ENCODE measurements at places on chromosomes 1 and 21.

DNA sequence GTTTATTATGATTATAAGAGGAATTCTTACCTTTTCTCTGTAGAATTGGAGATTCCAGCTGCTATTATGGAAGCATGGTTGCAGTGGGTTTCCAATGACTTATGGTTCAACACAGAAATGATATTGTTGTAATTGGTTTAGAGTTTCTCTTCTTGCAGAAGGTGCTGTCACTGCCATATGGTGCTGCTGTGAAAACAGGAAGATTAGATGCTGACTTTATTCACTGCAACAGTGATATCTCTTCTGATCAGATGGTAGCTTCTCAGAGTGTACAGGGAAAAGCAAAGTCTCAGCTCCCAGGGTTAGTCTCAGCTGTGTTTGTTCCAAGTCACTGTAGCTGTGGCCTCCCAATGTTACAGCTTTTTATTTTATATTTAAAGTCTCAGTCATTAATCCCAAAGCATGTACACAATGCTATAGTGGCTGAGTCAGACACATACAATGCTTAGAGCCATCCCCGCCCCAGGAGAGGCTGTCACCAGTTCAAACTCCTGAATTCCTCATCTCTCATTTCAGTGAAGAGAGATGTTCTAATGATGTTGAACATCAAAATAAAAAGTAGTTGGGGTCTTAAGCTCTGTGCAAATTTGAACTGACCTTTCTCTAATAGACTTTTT, 42.7 kb upstream of the RGS2 start:
- peak; percentile 48 for DNase-seq

DNA sequence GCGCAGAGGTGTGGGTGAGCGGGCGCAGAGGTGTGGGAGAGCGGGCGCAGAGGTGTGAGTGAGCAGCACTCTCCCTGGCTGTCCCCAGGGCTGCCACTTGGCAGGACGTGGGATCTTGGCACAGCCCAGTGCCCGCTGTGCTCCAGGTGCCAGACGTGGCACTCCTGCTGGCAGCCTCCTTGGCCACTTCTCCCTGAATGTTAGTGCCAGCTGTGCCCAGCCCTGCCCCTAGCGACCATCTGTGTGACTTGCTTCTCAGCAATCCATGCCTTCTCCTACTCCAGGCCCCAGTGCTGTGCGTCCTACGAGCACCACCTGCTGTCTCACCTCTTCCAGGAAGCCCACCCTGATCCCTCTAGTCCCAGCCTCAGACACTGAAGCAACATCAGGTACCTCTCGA, 30.5 kb downstream of the KRTAP10-1 start:
- peak; percentile 44 for DNase-seq

- no peak for DNase-seq
These were observed 6.3 kb downstream of the BTG2 start for GRCh38 chr1:203311368-203312301.

DNA sequence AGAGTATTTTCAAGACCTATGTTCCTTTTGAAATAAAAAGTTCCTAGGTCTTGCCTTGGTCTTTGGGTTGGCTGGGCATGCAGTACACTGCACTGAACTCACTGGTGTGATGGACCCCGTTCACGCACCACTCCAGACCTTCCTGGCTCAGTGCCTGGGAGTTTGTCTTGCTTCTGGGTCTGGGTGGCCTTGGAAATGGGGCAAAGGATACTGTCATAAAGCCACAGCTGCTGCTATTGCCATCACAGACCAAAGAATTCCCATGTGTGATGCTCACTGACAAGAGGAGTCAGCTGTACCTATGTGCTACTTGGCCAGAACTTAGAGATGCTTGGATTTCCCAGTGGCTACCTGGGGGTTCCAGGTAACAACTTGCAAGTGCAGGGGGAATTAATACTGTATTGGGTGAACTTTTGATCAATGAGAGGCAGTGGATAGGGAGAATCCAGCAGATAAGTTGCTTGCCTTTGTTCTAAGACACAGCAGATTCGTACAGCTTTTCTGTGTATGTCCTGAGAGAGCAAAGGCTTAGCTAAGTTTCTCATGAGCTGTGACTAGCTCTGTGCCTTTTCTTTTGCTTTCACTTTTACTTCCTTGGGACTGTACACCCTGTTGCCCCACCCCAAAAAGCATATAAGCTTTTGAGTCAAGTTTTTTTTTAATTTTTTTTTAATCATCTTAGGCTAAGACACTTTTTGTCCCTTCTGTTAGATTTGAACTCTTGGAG, 115.3 kb downstream of the RUNX1 start:
- DNase-seq: no peak

GRCh38 chr1:171455967-171456366, 29.4 kb upstream of the PRRC2C start:
- DNase-seq: no peak

DNA sequence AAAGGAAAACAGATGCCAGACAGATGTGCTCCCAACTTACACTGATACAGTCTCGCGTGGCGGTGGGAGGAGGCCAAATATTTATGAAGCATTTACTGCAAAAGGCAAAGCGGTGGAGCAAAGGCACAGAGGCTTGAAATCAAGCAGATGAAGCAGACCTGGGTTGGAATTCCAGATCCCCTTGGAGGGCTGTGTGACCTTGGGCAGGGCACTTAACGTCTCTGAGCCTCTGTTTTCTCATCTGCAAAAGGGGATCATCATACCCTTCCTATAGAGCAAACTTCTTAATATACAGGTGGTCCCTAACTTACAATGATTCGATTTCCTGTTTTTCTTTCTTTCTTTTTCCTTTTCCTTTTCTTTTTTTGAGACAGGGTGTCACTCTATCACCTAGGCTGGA, 54.1 kb downstream of the IGSF21 start:
- DNase-seq: no peak

- peak; percentile 5 for DNase-seq
These were observed 378.9 kb downstream of the KCNH1 start for GRCh38 chr1:210754878-210755665.

- no peak for DNase-seq
These were observed 11.7 kb upstream of the EXTL1 start for GRCh38 chr1:26009796-26010447.

DNA sequence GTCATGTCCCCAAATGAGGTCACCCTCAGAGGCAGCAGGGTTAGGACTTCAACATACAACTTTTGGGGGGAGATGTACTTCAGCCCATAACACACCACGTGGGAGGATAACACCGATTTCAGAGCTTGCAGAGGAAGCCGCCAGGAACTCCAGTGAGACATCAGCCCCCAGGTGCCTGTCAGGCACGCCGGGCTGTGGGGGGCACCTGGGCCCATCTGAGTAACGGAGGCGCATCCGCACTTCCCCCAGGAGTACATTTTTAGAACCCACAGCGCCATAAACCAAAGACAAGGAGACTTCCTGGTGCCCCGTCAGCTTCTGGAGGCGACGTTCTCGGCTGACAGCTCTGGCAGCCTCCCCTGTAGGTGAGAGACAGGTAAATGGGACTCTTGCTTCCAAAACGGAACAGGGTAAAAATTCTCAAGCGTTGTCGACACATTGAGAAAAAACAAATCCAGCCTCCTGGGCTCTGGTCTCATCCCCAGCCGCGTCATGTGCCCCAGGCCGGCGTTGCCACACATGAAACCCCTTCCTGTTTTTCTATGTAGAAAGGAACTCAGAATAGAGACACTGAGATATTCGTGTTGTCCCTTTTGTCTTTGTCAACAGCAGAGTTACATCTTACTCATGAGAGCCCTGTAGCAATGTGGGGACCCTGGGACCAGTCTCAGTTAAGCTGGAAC, 93.3 kb downstream of the PDE9A start:
- no peak for DNase-seq

DNA sequence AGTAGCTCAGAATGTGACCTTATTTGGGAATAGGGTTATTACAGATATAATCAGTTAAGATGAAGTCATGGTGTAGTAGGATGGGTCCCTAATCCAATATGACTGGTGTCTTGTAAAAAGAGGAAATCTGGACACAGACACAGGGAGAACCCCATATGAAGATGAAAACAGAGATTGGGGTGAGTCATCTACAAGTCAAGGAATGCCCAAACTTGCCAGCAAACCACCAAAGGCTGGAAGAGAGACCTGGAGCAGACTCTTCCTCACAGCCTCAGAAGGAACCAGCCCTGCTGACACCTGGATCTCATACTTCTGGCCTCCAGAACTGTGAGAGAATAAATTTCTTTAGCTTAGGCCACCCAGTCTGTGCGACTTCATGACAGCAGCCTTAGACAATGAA, 29.9 kb downstream of the KRTAP19-8 start:
- DNase-seq: no peak

GRCh38 chr1:232662910-232663309, 33.0 kb upstream of the SIPA1L2 start:
- DNase-seq: no peak

DNA sequence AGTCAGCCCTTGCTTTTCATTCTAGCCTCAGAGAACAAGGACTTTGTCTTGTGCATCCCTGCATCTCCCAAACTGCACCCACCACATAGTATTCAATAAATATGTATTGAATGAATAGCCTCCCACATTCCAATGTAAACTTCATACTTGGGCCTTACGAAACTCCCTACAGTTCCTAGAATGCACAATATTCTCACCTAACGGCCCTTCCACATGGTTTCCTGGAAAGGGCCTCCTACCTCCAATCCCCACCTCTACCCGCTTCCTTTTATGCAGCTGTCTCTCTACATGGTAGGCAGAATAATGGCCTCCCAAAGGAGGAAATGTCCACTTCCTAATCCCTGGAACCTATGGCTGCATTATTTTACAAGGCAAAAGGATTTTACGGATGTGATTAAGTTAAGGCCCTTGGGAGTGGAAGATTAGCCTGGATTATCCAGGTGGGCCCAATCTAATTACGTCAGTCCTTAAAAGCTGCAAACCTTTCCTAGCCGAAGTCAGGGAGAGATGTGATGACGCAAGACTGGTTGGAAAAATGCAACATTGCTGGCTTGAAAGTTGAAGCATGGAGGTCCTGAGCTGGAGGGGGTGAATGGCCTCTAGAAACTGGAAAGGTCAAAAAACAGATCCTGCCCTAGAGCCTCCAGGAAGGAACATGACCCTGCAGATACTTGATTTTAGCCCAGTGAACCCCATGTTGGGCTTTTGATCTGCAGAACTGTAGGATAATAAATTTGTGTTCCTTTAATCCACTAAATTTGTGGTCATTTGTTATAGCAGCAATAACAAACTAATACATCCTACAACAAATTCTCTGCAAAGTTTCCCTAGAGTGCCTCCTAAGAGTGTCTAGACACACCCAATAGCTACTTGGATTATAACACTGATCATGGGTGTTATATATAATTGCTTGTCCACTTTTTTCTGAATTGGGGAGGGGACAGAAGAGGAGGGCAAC, 5.2 kb upstream of the PIK3C2B start:
- no peak for DNase-seq

DNA sequence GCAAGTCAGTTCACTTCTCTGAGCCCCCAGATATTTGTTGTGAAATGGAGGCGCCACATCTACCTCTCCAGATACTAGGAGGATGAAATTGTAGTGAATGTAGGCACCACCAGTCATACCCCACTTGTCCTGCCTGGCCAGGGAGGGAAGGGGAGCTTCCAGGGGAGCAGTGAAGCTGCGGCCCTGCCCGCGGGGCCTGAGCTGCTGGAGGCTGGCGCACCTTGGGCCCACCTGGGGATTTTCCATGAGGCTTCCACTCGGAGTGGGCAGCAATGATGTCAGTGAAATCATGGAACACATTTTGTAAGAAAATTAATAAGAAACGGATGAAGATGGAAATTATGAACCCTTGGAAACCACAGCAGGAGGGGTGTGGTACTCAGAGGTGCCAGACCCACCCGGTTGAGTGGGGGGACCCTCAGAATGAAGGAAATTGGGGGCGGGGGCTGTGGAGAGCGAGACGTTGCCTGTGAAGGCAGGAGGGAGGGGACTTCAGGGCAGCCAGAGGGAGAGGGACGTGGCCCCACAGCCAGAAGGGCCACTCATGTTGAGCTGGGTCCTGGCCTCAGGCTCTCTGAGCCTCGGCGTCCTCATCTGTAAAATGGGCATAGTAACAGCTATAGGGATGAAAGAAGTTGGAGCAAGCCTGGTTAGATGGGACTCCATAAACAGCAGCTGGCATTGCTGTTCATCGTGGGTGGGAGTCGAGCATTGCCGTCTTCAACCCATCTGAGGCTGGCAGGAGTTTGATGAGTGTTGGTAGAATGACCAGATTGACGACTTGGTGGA, 101.6 kb downstream of the EPHB2 start:
- DNase-seq: no peak

- DNase-seq: peak; percentile 93
These were observed at the start of gene CDC14A for GRCh38 chr1:100352267-100353070. CDC14A (plus strand) TSS chr1:100352506; CDS start chr1:100352955, 449 bp downstream.

- DNase-seq: no peak
These were observed 103.2 kb downstream of the PKN2 start for GRCh38 chr1:88787023-88787903.

DNA sequence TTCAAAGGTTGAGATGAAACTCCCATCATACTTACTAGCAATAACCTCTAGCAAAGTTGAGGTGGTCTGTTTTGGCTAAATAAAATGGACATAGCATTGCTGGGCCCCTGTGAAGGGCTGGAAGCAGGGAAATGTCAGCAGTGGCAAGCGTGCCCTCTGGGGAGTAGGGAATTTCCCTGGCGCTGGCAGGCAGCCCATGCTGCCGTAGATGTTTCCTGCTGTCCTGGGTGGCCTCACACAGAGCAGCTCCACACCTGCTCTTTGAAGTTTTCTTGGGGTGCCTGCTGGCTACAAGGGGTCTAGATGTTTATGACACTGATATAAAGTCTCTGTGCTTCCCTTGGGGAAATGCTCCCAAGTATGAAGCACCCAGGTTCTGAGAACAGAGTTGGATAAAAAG, 30.2 kb downstream of the ADARB1 start:
- peak; percentile 46 for DNase-seq

DNA sequence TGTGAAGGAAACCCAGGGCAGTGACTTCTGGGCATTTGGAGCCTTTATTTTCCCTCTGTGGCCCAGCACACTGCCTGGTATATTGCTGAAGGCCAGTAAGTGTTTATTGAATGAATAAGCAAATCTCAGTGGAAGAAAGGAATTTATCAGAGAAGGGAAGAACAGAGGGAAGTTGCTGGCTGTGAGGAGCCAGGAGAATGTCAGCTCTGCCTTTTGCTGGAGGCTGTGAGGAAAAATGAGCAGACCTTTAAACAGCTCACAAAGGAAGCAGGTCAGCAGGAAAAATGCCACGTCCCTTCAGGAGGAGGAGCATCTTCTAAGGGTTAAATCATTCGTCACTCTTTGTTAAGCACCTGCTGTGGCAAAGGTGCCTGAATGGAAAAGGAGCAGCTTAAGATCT, 75.9 kb downstream of the GIPC2 start:
- no peak for DNase-seq

DNA sequence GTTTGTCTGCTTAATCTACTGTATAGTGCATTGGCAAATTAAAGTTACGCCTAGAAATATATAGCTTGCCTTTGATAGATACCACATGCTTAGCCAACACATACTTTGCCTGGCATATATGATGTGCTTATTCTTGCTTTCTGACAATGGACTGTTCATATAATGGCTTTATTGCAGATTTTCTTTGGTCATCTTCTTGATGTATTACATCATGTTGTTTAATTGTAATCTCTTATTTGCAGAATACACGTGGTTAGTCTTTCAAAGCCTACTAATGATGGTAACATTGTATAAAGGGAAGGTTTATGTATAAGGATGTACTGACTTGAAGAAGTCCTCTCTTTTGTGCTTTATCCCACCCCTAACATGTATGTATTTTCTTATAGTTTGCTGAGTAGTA, 201.5 kb downstream of the PDE4B start:
- DNase-seq: no peak

GRCh38 chr1:25864434-25864833, 5.2 kb upstream of the AUNIP start:
- no peak for DNase-seq

Data from RWPE1 (cell line).